Putamen (tissue), 1 donor: ENCODE measurements at places on chromosomes 5 and 9.

DNA sequence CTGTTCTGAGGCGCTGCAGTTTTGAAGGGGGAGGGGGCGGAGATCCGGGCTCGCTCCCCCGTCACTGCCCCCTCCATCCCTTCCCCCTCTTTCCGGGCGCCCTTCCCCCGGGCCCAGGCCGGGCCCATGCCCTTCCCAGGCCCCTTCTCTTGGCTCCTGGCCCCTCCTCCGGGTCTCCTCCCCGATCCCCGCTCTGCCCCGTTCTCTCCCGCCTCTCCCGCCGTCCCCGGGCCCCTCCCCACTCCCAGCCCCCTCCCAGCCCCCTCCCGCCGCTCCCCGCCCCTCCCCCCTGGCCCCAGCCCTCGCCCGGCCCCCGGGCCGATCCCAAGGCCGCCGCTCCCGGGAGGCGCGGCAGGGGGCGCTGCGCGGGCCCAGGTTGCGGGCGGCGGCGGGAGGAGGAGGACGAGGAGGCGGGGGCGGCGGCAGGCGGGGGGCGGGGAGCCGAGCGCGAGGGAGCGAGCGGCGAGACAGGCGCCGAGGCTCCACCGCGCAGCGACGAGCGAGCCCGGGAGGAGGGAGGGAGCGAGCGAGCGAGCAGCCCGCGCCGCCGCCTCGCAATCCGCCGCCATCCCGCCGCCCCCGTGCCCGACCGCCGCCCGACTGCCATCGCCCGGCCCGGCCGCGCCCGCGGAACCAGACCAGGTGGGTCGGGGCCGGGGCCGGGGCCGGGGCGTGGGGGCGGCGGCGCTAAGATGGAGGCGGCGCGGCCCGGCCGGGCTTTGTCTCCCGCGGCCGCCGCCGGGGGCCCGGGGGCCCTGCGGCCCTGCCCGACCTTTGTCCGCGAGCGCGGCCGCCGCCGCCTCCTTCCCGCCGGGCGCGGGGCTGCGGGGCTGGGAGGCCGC, at the start of gene PRRC2B:
PRRC2B (plus strand) TSS at position 465 of the 842 bp plus-strand sequence. CDS start 36,059 bp downstream, outside the sequence.
- DNase-seq, result peak; percentile 87

DNA sequence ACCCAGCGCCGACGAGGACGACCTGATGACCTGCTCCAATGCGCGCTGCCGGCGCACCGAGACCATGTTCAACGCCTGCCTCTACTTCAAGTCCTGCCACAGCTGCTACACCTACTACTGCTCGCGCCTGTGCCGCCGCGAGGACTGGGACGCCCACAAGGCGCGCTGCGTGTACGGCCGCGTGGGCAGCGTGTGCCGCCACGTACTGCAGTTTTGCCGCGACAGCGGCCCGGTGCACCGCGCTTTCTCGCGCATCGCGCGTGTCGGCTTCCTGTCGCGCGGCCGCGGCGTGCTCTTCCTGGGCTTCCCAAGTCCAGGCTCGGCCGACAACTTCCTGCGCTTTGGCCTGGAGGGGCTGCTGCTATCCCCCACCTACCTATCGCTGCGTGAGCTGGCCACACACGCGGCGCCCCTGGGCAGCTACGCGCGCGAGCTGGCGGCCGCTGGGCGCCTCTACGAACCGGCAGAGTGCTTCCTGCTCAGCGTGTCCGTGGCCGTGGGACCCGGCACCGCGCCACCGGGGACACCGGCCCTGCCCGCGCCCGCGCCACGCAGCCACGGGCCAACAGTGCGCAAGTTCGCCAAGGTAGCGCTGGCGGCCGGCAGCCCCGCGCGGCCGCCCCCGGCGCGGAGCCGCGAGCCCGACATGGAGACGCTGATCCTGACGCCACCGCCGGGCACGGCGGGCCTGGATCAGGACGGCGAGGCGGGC, 2.7 kb upstream of the PHPT1 start:
- no peak for DNase-seq

- no peak for DNase-seq
Measured at GRCh38 chr9:81566074-81566698, 123.2 kb downstream of the TLE1 start.

DNA sequence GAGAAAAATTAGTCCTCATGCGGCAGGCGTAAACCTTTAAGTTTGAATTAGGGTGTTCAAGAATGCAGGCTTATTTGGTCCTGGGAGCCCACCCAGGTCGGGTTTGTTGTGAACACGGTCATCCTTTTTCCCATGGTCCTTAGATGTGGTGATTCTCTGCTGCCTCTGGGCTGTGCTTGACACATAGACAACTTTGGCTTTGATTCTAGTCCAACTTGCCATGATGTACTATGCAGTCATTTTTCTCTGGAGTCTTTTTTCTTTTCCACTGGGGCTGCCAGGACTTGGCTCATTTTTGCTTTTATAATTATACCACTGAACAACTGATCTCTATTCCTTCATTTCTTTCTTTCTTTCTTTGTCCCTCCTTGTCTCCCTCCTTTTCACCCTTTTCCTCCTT, 218.6 kb downstream of the SREK1 start:
- DNase-seq, result no peak

DNA sequence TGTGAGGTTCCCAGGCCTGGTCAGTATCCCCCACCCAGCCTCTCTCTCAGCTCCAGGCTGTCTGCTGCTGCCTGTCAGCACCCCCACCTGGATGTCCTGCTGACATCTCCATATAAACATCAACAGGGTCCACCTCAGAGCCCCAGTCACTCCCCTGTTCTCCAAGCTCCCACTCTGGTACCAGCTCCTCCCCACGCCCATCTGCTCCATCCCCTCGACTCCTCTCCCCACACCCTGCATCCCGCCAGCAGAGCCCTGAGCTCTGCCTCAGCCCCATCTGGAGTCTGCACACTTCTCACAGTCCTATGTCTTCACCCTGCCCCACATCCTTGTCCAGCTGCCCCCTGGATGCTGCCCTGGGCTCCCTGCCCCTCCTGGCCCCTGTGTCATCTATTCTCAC, 67.7 kb upstream of the LRRTM2 start:
- DNase-seq, result no peak

- no peak for DNase-seq
Measured at GRCh38 chr9:4171971-4172370, 127.9 kb downstream of the GLIS3 start.

GRCh38 chr9:128390813-128391711, 19.9 kb downstream of the URM1 start:
- peak; percentile 81 for DNase-seq

GRCh38 chr5:163822548-163822947, 317.1 kb downstream of the MAT2B start:
- no peak for DNase-seq

GRCh38 chr9:114691046-114691955, 9.3 kb upstream of the TEX48 start:
- DNase-seq, result peak; percentile 51

- no peak for DNase-seq
Measured at GRCh38 chr5:37640088-37640487, 199.8 kb downstream of the GDNF start.

DNA sequence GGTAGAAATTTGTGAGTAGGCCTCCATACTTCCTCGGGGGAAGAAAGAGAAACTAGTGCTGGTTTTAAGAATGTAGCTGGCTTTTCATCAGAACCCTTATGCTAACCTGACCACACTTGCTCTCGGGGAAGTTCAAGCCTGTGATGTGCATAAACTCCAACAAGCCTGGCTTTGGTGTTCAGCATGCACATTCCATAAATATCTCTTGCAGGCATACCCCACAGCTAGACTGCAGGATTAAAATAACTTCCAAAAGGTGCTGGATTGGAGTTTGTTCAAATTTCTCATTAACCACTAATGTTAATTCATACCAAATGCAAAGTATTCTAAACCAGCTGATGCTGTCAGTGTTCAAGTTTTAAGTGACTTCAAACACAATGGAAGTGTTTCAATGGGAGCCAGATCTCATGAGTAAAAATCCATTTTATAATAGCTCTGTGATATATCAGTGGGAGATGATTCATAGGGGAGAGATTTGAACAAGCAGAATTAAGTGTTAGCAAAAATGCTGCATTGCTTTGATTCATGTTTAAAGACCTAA, 79.4 kb downstream of the NPR3 start:
- no peak for DNase-seq

GRCh38 chr9:127769929-127770582, 8.4 kb downstream of the SH2D3C start:
- DNase-seq, result no peak

DNA sequence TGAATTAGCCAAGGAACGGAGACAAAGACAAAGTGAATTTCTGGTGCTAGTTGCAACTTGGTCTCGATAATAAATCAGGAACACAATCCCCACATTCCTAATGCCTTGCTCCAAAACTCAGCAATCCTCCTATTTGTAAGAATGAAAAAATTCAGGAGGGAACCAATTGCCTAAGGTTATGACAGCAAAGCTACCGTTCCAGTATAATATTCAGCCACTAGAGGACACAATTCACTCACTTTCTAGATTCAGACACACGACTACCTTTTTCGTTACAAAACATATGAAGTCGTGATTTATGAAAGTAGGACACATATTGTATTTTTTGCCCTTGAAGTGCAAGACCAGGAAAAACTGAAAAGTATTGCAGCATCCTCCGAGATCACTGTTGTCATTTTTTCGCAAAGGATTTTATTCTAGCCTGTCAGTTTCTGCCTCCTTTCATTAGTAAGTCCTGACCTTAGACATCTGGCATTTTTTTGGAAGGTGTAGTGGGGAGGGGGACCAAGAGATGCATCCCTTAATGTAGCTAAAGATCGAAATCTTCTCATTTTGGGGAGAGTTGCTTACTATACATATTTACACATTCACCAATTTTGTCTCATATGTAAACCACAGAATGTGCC, 133.1 kb downstream of the DOCK8 start:
- peak; percentile 27 for DNase-seq

DNA sequence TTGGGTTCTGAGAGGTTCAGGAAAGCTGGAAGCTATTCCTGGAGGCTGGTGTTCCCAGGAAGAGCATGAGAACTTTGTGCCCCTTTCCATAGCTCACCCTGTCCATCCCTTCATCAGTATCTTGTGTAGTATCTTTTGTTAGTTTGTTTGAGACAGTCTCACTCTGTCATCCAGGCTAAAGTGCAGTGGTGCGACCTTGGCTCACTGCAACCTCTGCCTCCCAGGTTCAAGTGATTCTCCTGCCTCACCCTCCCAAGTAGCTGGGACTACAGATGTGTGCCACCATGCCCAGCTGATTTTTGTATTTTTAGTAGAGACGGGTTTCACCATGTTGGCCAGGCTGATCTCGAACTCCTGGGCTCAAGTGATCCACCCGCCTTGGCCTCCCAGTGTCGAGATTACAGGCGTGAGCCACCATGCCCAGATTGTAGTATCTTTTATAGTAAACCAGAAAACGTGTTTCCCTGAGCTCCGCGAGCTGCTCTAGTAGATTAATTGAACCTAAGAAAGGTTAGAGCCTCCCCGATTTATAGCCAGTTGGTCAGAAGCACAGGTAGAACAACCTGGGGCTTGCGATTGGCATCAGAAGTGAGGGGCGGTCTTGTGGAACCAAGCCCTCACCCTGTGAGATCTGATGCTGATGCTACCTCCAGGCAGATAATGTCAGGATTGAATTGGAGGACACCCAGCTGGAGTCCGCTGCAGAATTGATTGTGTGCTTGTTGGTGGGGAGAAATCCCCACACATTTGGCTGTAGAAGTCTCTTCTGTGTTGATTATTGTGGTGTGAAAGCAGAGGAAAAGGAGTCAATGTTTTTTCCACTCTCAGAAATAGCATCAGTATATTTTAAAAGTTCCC, 32.3 kb downstream of the ATP6V0E1 start:
- DNase-seq, result no peak

DNA sequence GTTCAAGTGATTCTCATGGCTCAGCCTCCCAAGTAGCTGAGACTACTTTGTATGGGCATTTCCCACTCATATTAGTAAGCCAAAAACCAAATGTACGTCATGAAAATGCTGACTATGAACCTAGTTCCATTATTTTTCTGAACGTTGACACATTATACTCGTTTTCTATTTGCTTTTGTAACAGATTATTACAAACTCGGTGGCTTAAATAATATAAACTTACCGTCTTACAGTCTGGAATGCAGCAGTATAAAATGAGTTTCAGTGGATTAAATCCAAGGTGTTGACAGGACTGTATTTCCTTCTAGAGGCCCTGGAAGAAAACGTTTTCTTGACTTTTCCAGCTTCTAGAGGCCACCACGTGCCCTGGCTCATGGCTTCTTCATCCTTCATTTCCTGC, 517.0 kb downstream of the GADD45G start:
- no peak for DNase-seq

DNA sequence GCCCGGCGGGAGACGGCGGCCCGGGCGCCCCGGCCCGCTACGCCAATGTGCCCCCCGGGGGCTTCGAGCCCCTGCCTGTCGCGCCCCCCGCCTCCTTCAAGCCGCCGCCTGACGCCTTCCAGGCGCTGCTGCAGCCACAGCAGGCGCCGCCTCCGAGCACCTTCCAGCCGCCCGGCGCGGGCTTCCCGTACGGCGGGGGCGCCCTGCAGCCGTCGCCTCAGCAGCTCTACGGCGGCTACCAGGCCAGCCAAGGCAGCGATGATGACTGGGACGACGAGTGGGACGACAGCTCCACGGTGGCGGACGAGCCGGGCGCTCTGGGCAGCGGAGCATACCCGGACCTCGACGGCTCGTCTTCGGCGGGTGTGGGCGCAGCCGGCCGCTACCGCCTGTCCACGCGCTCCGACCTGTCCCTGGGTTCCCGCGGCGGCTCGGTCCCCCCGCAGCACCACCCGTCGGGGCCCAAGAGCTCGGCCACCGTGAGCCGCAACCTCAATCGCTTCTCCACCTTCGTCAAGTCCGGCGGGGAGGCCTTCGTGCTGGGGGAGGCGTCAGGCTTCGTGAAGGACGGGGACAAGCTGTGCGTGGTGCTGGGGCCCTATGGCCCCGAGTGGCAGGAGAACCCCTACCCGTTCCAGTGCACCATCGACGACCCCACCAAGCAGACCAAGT, 723 bp downstream of the SNX18 start:
- no peak for DNase-seq

- no peak for DNase-seq
Measured at GRCh38 chr9:21729648-21730047, 72.8 kb upstream of the MTAP start.

DNA sequence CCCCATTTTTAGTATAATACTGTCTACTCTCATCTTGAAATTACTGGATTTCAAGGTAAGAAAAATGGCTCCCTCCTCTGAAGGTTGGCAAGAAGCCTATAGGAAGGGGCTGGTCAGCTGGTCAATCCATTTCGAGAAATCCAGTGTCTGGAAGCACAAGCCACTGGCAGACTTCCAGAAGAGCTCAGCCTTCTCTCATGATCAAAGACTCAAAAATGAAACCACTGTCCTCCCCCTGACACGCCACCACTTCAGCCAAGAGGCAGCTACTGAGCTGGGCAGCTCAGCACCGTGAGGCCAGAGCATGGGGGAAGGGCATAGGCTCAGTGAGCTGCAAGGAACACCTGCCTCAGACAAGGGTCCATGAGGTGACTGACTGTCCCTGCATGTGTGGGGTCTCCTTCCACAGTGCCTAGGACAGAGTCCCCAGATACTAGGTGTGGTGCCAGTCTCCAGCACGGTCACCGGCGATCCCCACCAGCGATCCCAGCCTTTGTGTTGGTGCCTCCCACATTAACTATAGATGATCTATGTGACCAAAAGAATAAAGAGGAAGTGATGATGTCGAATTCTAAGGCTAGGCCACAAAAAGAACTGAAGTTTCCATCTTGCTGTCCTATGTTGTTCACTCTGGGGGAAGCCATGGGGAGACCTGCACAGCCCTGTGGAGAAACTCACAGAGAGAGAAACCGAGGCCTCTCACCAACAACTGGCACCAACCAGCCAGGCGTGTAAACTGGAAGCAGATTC, 100.1 kb upstream of the LRRTM2 start:
- peak; percentile 66 for DNase-seq

- DNase-seq, result no peak
Measured at GRCh38 chr9:123942542-123942941, 12.6 kb upstream of the DENND1A start.

- DNase-seq, result no peak
Measured at GRCh38 chr9:124388275-124389048, 26.8 kb downstream of the PSMB7 start.

GRCh38 chr5:78503958-78504653, 143.7 kb downstream of the SCAMP1 start:
- no peak for DNase-seq
